ENCODE measurements at places on chromosomes 12 and 14. TPM values are rescaled to one million over a fixed set of nuclear protein-coding genes. Genes with fewer than 3 reads are reported as not detected.

DNA sequence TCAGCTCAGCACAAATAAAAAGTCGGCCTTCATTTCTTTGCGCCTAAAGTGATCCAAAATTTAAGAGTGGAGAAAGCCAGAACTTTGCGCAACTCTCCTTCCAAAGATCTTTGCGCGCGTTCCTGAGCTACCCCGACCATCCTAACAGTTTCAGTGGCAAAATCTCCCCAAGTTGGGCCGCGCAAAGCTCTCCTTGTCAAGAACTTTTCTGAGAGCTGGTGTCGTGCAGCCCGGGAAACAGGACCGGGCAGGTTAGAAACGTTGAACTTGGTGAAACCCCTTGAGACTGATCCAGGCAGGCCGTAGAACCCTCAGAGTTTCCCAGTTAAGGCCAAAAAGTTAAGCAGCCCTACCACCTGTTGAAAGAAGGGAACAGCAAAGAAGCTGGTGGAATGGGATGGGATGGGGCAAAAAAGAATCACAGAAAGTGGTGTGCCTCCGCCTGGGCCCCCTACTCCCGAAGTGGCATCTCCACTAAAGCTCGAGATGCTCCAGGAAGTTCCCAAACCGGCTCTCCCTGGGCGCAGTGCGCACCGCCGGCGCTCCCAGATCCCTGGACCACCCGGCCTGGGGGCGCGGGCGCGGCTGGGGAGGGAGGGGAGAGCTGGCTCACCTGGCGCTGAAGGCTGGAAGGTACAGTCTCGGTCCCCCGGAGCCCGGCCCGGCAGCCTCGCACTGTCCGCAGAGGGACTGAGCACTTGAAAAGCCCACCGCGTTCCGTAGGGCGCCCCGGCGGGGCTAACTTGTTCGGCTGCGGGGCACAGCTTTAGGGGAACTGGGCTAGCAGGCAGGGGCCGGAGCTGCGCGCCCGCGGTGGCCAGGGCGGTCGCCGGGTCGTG is 768 bp downstream of the DBX2 start:
- H3K36me3 ChIP-seq, result no peaks in the 10 kb centered on the region
- DNase-seq, result no peak
- no peak overlapping the region for H3K27ac ChIP-seq
- H3K4me3 ChIP-seq, result no peak overlapping the region
- H3K4me1 ChIP-seq, result no peaks in the 10 kb centered on the region
- peaks cover 91% of the 10 kb centered on the region for H3K27me3 ChIP-seq

DNA sequence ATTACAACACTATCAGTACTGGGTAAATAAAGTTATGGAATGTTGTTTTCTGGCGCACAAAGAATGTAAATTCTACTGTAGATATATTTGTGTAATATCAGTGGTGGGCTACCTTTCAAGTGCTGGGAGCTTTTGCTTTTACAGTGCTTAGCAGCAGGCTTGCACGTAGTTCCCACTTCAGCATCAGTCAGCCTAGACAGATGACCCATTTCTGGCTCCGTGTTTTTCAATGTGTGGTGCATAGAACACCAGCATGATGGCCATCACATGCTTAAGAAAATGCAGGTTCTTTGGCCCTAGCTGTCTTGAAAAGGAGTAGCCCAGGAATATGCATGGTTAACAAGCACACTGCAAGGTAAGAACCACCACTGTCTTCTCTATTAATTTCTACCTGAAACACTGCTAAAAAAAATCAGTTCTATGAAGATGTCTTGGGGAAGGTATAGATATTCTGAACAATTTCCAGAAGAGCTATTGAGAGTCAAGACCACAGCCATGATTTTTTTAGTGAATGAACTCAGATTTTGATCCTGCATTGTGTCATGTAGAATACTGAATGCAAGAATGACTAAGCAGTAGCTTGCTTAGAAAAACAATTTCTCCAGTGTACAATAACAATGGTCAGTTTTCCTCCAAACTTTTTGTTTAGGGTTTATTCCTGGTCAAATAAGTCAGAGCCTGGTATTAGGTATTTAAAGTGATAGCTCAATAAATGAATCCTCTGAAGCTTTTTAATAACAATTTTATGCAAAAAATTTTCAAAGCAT is 195.7 kb downstream of the AKAP6 start:
- DNase-seq, result no peak
- H3K4me3 ChIP-seq, result no peak overlapping the region
- no peaks in the 10 kb centered on the region for H3K36me3 ChIP-seq
- no peak overlapping the region for H3K27ac ChIP-seq
- H3K4me1 ChIP-seq, result no peaks in the 10 kb centered on the region

CIPC gene
- 26.6 TPM for total RNA-seq

- H3K4me1 ChIP-seq, result no peaks in the 10 kb centered on the region
- DNase-seq, result no peak
Measured at GRCh38 chr14:71815110-71815509, 117.1 kb upstream of the RGS6 start.

DNA sequence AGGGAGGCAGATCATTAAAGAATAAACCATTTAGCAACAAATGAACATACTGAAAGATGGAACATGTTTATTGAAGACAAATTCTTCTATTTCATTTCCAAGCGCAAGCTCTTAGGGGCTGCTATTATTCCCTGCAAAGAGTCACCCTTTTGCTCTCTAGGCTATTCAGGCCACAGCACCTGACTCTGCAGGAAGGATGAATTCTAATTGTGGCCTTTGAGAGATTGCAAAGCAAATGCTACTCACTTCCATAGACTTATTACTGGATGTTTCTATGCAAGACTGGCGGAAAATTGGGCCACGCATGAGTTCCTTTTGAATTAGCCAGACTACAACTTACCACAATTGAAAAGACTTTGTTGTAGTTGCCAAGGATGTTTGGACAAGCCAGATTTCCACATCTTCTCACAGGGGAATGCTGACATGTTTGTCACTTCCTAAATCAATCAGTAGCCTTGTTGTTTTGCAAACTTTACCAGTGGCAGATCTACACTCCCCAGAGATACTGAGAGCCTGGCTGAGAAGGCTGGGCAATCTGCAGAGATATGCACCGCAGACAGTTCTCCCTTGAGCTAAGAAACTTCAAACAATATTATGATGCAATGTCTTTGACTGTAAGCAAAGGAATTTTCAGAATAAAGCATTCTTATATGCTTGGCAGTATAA is 334.3 kb upstream of the SYT1 start:
- H3K36me3 ChIP-seq, result no peaks in the 10 kb centered on the region
- H3K4me1 ChIP-seq, result no peaks in the 10 kb centered on the region
- H3K27me3 ChIP-seq, result no peaks in the 10 kb centered on the region
- H3K4me3 ChIP-seq, result no peak overlapping the region

DNA sequence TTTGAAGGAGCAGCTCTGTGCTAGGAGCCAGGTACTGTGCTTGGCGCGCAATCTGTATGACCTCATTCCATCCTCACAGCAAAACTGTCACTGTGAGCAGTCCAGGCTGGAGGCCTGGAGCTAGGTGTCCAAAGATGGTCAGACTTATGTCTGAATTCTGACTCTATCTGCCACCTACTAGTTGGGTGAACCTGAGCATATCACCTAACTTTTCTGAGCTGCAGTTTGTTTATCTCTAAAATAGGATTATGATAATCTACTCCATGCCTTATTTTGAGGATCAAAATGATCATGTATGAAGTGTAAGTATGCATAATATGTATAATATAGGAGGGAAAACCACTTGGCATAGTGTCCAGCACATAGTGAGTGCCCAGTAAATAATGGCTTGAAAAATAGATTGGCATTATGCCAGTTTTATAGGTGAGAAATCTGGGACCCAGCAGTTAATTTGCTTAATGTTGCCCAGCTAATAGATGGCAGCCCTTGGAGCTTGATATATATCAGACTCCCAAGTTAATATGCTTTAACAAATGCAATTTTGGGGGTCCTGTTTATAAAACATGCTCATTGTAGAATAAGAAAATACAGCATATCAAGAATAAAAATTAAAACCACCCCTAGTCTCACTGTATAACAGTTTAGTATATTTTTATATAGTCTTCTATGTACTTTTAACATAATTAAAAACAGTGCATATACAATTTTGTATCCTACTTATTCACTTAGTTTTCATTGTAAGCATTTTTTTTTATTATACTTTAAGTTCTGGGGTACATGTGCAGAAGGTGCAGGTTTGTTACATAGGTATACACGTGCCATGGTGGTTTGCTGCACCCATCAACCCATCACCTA is 4.5 kb upstream of the JPH4 start:
- H3K27ac ChIP-seq, result no peak overlapping the region
- no peaks in the 10 kb centered on the region for H3K36me3 ChIP-seq
- peaks cover 14% of the 10 kb centered on the region for H3K27me3 ChIP-seq
- no peak for DNase-seq

DNA sequence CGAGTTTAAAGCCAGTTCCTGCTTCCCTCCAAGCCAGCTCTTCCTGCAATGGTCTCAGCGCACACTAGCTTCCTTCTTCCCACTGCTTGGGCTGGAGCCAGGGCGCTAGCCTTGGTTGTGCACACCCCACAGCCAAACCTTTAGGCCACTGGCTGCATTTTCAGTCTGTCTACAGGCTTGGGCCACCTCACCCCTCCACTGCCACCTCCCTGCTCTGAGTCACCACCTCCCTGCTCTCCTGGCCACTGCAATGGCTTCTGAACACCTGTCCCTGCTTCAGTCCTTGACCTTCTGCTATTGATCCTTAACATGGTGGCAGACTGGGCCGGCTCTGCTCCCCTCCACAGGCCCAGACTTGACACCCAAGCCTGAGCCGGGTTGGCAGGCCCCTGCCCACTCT is 151.1 kb downstream of the RBM19 start:
- DNase-seq, result peak; percentile 45
- H3K27me3 ChIP-seq, result no peaks in the 10 kb centered on the region
- no peaks in the 10 kb centered on the region for H3K4me1 ChIP-seq
- 0 out of 2 replicates have a peak, but pooled peaks cover 4% of the 10 kb centered on the region for H3K36me3 ChIP-seq
- no peak overlapping the region for H3K27ac ChIP-seq

- H3K4me1 ChIP-seq, result peaks cover 6% of the 10 kb centered on the region
- peaks cover 13% of the 10 kb centered on the region for H3K27me3 ChIP-seq
- DNase-seq, result no peak
- H3K4me3 ChIP-seq, result no peak overlapping the region
- no peaks in the 10 kb centered on the region for H3K36me3 ChIP-seq
Measured at GRCh38 chr12:62214846-62215245, 45.4 kb upstream of the USP15 start.

DNA sequence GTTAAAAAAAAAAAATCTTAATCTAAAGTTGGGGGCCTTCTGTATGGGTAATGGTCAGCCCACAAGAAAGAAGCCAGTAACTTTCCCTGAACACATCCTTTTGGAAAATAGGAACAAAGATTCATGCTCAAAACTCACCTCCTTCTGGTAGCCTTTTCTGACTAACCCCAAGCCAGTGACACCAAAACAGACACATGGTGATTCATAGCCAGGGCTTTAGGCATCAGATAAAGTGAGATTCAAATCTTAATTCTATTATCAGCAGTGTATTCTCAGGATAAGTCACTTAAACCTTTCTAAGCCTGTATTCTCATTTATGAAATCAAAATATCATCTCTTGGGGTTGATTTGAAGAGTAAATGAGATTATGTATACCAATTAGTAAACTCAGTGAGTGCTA is 4.9 kb downstream of the ATP5MC2 start:
- peaks cover 35% of the 10 kb centered on the region for H3K36me3 ChIP-seq
- H3K4me1 ChIP-seq, result peaks cover 9% of the 10 kb centered on the region
- no peak overlapping the region for H3K4me3 ChIP-seq
- DNase-seq, result no peak

SLC8A3 gene
- total RNA-seq, result not detected

GRCh38 chr14:94051115-94051514 is 25.0 kb downstream of the OTUB2 start:
- H3K4me1 ChIP-seq, result no peaks in the 10 kb centered on the region
- H3K27me3 ChIP-seq, result no peaks in the 10 kb centered on the region
- H3K4me3 ChIP-seq, result no peak overlapping the region
- peak; percentile 21 for DNase-seq
- peaks cover 63% of the 10 kb centered on the region for H3K36me3 ChIP-seq
- no peak overlapping the region for H3K27ac ChIP-seq

- H3K4me3 ChIP-seq, result no peak overlapping the region
- H3K27ac ChIP-seq, result no peak overlapping the region
- DNase-seq, result no peak
- H3K4me1 ChIP-seq, result peaks cover 39% of the 10 kb centered on the region
Measured at GRCh38 chr12:58301038-58301729, 359.8 kb downstream of the ATP23 start.

- no peak overlapping the region for H3K27ac ChIP-seq
- peaks cover 9% of the 10 kb centered on the region for H3K4me1 ChIP-seq
- no peaks in the 10 kb centered on the region for H3K36me3 ChIP-seq
- no peak for DNase-seq
- peak overlapping the region; percentile 65 for H3K4me3 ChIP-seq
Measured at GRCh38 chr14:56118611-56119181, 485 bp downstream of the PELI2 start.

GRCh38 chr12:82648259-82648909 is 38.3 kb upstream of the TMTC2 start:
- no peak overlapping the region for H3K4me3 ChIP-seq
- H3K27ac ChIP-seq, result no peak overlapping the region
- no peak for DNase-seq
- no peaks in the 10 kb centered on the region for H3K36me3 ChIP-seq
- H3K27me3 ChIP-seq, result no peaks in the 10 kb centered on the region

KRT74 gene
- not detected for total RNA-seq

GRCh38 chr14:83594874-83595273 is 1935.1 kb upstream of the FLRT2 start:
- no peaks in the 10 kb centered on the region for H3K36me3 ChIP-seq
- H3K4me1 ChIP-seq, result no peaks in the 10 kb centered on the region
- no peak for DNase-seq
- H3K4me3 ChIP-seq, result no peak overlapping the region
- H3K27ac ChIP-seq, result no peak overlapping the region
- H3K27me3 ChIP-seq, result no peaks in the 10 kb centered on the region

SLC17A8 gene
- not detected for total RNA-seq

- no peak for DNase-seq
- no peak overlapping the region for H3K4me3 ChIP-seq
- H3K27ac ChIP-seq, result no peak overlapping the region
Measured at GRCh38 chr12:117329756-117330155, 31.7 kb downstream of the NOS1 start.

DNA sequence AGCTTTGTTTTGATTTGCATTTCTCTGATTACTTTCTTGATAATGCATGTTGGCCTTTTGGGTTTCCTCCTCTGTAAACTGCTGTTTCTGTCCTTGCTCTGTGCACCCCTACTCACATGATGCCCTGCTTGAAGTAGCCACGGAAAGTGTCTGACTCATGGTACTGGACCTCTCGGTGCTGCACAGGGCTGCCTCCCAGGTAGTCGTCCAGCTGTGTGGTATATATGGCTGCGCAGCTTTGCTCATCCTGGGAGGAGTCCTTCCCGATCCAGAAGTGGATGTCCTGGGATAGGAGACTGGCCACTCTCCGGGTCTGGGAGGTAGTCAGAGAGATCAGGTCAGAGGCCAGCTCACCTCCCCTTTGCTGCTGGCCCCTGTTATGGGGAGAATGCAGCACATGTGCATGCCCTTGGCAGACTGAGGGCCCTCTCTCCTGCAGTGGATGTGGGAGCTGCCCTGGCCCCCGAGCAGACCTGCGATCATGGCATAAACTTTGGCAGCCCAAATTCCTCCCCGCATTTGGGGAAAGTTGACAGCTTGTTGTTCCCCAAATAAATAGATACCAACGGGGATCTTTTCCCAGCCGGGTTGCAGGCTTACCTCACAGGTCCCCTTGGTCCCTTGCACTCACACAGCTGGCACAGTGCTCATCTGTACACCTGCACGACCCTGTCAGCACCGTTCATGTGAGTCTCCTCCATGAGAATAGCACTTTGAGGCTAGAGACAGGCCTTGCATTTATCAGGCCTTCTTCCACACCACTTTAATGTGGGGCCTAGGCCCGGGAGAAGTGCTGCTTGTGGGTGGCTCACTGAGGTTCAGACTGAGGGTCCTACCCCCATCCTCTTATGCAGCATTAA is 5.2 kb downstream of the AVIL start:
- no peaks in the 10 kb centered on the region for H3K36me3 ChIP-seq
- no peak overlapping the region for H3K4me3 ChIP-seq
- H3K27ac ChIP-seq, result no peak overlapping the region
- H3K27me3 ChIP-seq, result no peaks in the 10 kb centered on the region

TGM1 gene
- total RNA-seq, result 2.6 TPM

RNF34 gene
- total RNA-seq, result 73.7 TPM

ZNF705A gene
- total RNA-seq, result not detected

All from PC-3 (cell line).